Lower lobe of right lung (tissue), 2 donors: ENCODE measurements at places on chromosomes 6 and 20.

- DNase-seq, result no peak
Measured at GRCh38 chr6:110567957-110568696, 91.7 kb upstream of the SLC22A16 start.

DNA sequence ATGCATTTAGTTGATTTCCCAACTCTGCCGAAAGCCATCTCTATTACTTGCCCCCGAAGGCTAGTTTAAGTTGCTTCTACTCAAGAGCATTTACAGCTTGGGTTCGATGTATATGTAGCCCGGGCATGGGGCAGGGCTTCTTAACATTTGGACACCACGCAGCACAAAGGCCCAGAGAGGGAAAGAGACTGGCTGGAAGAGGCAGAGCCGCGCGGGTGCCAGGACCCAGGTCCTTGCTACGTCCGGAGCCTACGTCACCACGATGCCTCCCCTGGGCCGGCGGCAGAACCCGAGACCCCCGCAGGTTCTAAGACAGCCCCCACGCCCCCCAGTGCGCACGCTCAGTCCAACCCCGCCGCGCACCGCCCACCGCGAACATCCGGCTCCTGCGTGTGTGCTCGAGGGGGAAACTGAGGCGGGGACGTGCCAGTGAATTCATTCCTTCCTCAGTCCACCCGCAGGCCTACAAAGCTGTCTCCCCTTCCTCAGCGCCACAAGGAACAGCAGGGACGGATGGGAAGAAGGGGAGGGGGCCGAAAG is 367 bp upstream of the PCIF1 start:
- peak; percentile 81 for DNase-seq

DNA sequence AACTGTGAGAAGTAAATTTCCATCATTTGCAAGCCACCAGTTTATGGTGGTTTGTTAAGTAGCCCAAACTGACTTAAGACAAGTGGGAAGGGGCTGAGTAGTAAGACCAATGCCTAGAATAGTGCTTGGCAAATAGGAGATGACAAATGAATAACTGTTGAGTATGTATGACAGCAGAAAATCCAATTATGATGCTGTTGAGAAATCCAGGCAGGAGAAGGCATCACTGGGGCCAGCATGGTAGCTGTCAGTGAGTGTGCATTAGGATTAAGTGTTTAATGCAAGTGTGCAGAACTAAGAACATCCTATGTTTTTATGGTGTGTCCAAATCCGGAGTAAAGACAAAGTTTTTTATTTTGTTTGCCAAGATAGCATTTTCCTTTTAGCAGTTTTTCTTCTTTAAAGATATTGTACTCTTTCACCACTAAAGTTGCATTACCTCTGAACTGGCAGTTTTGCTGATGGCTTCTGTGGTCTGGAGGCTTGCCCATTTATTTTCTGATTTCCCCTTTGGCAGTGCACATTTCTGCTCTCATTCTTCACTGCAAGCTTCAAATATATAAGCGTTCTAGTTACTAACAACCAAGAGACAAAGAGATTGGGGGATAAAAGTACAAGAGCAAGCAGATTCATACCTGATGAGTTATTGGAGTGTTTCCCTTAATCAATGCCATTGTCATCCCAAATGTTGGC is 289.7 kb downstream of the KCNQ5 start:
- no peak for DNase-seq

DNA sequence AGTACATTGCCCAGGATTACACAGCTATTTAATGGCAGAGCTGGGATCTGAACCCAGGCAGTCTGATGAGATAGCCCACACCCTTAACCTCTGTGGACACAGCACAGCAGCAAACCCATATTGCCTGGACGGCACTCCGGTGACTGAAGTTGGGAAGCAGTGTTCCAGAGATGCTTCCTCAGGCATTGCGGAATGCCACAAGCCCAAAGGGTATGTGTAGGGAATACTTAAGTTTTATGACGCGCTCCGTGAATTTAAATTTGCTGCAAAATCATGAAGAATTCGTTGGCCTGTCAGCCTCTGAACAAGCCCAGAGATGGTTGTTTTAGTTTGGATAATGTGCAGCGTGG is 46.4 kb downstream of the PSMG4 start:
- no peak for DNase-seq

DNA sequence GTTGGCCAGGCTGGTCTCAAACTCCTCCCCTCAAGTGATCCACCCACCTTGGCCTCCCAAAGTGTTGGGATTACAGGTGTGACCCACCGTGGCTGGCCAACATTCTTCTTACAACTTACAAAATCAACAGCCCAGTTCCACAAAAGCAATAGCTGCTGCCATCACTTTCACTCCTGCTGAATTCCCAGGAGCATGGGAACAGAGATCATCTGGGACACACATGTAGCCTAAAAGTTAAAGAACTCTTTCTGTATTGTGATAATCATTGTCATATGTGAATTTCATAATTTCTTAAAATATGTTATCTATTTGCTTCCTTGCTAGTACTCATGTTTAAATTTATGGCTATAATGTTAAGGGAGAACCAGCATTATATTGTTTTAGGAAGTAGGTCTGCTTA is 51.7 kb downstream of the NCOA6 start:
- DNase-seq, result no peak

DNA sequence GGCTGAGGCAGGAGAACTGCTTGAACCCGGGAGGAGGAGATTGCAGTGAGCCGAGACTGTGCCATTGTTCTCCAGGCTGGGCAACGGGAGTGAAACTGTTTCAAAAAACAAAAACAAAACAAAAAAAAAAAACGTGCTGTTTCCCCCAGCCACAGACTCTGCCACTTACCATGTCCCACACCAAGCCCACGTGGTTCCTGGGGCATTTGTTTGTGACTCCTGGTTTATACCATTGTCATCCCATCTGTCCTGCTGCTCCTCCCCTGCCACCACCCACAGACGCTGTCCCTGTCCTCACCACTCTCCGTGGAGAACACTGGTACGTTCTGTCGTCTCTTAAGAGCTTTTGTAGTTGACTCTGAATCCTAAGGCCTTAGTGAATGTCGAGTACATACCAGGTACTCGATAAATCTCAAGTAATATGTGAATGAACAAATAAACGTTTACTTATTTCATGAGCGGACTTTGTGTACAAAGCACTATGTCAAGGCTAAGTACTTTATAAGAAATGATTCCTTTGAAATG is 48.0 kb upstream of the KIF13A start:
- no peak for DNase-seq

- no peak for DNase-seq
Measured at GRCh38 chr6:163391985-163392384, 22.5 kb upstream of the QKI start.

DNA sequence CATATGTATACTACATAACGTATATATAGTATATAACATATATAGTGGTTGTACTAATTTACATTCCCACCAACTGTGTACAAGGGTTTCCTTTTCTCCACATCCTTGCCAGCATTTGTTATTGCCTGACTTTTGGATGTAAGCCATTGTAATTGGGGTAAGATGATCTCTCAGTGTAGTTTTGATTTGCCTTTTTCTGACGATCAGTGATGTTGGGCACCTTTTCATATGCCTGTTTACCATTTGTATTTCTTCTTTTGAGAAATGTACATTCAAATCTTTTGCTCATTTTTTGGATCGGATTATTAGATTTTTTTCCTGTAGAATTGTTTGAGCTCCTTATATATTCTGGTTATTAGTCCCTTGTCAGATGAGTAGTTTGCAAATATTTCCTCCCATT is 11.4 kb downstream of the SYNJ2 start:
- DNase-seq, result no peak

DNA sequence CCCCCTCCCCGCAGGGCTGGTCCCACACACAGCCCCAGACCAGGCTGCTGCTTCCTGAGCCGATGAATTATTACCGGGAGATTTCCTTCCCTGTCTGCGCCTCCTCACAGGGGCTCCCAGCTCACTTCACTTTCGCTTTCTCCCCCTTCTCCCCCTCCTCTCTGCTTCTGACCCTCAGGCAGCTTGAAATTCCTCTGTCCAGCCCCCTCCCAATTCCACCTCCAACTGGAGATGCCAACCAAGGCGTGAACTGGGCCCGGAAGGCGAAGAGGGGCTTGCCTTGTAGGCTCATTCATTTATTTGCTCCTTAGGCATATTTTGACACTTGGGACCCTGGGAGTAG is 1.7 kb upstream of the TCF15 start:
- peak; percentile 11 for DNase-seq

GRCh38 chr6:159700970-159701369 is 7.9 kb upstream of the SOD2 start:
- no peak for DNase-seq

- DNase-seq, result no peak
Measured at GRCh38 chr20:63394069-63394919, 33.1 kb upstream of the CHRNA4 start.

- no peak for DNase-seq
Measured at GRCh38 chr6:168533414-168533813, 92.4 kb downstream of the SMOC2 start.

- no peak for DNase-seq
Measured at GRCh38 chr6:155090166-155090565, 95.1 kb downstream of the TIAM2 start.

DNA sequence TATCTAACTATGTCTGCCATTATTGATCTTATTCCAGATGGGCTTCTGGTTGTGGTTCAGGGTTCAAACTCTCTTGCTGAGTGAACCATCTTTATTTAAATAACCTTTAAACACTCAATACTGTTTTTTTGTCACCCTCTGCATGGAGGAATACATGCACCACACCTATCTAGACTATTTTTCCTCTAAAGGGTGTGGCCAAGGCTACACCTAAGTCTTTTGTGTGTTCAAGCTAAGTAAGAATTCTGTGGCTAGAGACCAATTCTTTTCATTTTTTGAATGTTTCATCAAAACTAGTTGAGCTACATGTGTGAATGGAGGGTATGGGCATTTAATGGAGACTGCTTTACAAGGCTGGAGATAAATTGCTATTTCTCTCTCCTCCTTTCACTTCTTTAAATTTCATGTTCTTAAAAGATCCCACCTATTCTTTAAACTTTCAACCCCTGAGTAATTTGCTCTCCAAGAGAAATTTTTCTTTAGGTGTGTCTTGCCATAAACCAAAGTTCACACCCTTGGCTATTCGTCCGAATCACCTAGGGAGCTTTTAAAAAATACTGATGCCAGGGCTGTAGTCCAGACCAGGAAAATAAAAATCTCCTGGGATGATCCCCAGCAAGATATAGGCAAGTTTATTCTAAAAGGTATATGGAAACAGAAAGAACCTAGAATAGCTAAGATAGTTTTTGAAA is 24.8 kb upstream of the MBOAT1 start:
- DNase-seq, result no peak

DNA sequence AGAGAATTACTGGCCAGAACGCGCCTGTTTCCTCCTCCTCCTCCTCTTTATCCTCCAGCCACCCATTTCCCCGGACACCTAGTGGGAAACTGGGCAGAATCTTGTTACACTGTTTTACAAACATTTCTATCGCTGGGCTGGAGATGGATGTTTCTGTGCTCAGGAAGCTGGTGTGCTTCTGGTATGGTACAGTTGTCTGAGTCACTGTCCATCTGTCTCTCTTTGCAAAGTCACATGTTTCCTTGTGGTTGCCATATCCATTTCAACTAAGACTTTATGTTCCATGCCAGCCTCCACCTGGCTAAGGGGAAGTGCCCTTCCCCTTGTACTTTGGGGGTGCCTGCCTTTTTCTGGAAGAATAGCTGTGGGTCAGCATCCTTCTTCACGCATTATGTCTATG is 52.9 kb upstream of the SLC22A16 start:
- DNase-seq, result no peak

- DNase-seq, result no peak
Measured at GRCh38 chr6:72825315-72825911, 203.5 kb downstream of the KCNQ5 start.
